CD4-positive, CD25-positive, alpha-beta regulatory T cell (primary cell): ENCODE measurements at places on chromosomes 5 and 9. TPM values are rescaled to one million over a fixed set of nuclear protein-coding genes. Genes with fewer than 3 reads are reported as not detected.

The PPIP5K2 gene
- total RNA-seq: 47.5 TPM

The SPATA31A3 gene
- total RNA-seq: not detected

The MEGF10 gene
- not detected for total RNA-seq

The RAI14 gene
- total RNA-seq: 0.12 TPM

The SURF2 gene
- 24.3 TPM for total RNA-seq

The GALT gene
- 222 TPM for total RNA-seq

The CCL28 gene
- total RNA-seq: 14.8 TPM

The GRIA1 gene
- not detected for total RNA-seq

The PGM5 gene
- not detected for total RNA-seq

The BRINP1 gene
- total RNA-seq: not detected

GRCh38 chr5:39816866-39817265, 392.1 kb upstream of the DAB2 start:
- H3K36me3 ChIP-seq: no peaks in the 10 kb centered on the region
- H3K4me3 ChIP-seq: no peak overlapping the region
- no peak overlapping the region for H3K27ac ChIP-seq
- H3K4me1 ChIP-seq: no peaks in the 10 kb centered on the region
- peaks cover 7% of the 10 kb centered on the region for H3K27me3 ChIP-seq
- DNase-seq: no peak

DNA sequence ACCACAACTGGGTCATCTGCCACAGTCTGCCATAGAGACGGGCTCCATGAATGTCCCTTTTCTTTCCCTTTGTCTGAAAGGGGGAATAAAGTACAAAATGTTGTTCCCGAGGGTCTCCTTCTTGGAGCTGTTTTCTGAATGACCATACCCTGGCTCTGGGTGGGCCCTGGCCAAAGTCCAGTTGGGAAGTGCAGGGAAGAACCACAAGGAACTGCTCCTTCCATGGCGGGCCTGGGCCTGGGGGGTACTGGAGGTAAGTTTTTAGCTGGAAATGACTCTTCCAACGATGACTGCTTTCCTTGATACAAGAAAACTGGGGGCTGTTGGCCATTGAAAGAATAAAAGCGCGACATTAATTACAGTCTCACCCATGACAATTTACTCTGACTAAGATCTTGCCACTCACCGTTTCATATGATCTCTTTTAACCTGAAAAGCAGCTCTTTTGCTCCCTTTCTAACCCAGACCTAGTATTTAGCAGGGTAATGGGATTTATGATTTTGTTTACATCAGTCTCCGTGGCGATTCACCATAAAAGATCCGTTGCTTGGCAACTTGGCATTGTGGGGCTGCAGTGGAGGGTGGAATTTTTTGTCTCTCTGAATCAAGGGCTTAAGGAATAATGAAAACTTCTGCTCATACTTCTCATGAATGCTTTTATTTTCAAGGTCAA, 89.2 kb upstream of the PTCH1 start:
- no peaks in the 10 kb centered on the region for H3K36me3 ChIP-seq
- H3K4me3 ChIP-seq: no peak overlapping the region
- no peaks in the 10 kb centered on the region for H3K27me3 ChIP-seq
- no peak for DNase-seq
- H3K27ac ChIP-seq: no peak overlapping the region

DNA sequence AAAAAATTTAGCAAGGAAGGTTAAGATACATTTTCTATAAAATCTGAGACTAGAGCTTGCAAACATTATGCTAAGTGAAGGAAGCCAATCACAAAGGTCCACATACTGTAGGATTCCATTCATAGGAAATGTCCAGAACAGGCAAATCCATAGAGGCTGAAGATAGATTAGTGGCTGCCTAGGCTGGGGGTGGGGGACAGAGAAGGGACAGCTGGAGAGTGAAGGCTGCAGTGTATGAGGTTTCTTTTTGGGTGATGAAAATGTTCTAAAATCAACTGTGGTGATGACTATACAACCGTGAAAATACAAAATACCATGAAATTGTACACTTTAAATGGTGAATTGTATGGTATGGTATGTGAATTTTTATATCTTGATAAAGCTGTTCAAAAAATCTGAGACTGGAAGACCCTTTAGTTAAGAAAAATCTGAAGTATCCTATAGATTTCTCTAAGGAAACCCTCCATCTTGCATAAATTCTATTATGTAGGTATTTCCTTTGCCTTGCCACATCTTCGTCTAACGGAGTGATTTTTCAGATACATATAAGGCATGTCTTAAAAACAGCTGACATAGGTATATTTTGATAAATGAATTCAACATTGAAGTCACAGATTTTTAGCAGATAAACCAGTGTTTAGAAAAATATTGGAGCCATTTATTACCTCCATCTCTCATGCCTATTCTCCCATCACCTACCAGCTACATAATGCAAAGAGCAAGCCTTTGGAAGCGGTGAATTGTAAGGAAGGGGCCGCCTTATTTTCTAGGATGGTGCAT, 121.1 kb downstream of the LMNB1 start:
- no peaks in the 10 kb centered on the region for H3K27me3 ChIP-seq
- no peak overlapping the region for H3K27ac ChIP-seq
- H3K4me3 ChIP-seq: no peak overlapping the region
- no peak for DNase-seq

DNA sequence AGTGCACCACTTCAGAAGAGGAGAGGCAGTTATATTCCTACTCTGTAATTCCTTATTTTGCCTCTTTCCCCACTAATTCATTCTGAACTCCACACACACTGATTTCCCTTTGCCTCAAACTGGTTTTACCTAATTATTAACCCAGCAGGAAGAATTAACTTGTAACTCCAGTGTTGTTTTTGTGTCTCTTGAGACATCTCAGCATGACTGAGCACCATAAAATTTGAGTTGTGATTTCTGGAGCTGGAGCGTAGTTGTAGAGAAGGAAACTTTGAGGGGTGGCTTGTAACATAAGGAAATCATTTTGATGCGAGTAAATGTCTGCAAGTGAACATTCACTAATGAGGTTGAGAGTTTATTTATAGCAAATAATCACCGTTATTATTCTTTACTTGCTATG, 265.2 kb downstream of the TMEM38B start:
- H3K4me3 ChIP-seq: no peak overlapping the region
- H3K36me3 ChIP-seq: no peaks in the 10 kb centered on the region
- no peaks in the 10 kb centered on the region for H3K27me3 ChIP-seq
- no peak for DNase-seq
- H3K27ac ChIP-seq: no peak overlapping the region

- H3K36me3 ChIP-seq: peaks cover 4% of the 10 kb centered on the region
- H3K27ac ChIP-seq: no peak overlapping the region
- H3K4me3 ChIP-seq: no peak overlapping the region
- H3K27me3 ChIP-seq: no peaks in the 10 kb centered on the region
- peaks cover 23% of the 10 kb centered on the region for H3K4me1 ChIP-seq
- DNase-seq: no peak
These were observed 1.3 kb upstream of the LPCAT1 start for GRCh38 chr5:1524799-1525623.

GRCh38 chr9:110029956-110030480, 177.9 kb downstream of the C9orf152 start:
- H3K4me3 ChIP-seq: peak overlapping the region; percentile 23
- H3K27ac ChIP-seq: no peak overlapping the region
- H3K27me3 ChIP-seq: no peaks in the 10 kb centered on the region
- no peaks in the 10 kb centered on the region for H3K36me3 ChIP-seq
- H3K4me1 ChIP-seq: peaks cover 18% of the 10 kb centered on the region
- DNase-seq: no peak

- H3K27me3 ChIP-seq: peaks cover 2% of the 10 kb centered on the region
- no peaks in the 10 kb centered on the region for H3K4me1 ChIP-seq
- no peak overlapping the region for H3K4me3 ChIP-seq
- no peak overlapping the region for H3K27ac ChIP-seq
These were observed 84.0 kb downstream of the RAB3C start for GRCh38 chr5:58666598-58667581.

- H3K27ac ChIP-seq: no peak overlapping the region
- no peaks in the 10 kb centered on the region for H3K4me1 ChIP-seq
- H3K4me3 ChIP-seq: no peak overlapping the region
- no peak for DNase-seq
- no peaks in the 10 kb centered on the region for H3K36me3 ChIP-seq
These were observed 159.8 kb upstream of the HMHB1 start for GRCh38 chr5:143652108-143652700.

DNA sequence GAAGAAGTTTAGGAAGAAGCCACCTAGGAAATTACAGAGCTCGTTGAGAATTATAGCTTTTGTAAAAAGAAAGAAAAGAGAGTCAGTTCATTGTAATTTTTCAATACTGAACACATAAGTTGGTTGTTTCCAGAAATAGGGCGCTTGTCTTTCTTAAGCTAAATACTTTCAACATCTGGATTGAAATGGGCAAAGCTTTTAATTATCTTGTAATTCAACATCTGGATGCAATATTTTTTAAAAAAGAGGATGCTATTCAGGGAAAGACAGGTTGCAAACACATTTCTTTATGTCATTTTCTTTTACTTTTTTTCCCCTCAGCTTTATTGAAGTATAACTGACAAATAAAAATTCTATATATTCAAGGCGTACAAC, 100.7 kb upstream of the TRPC7 start:
- no peak overlapping the region for H3K4me3 ChIP-seq
- no peaks in the 10 kb centered on the region for H3K4me1 ChIP-seq
- no peaks in the 10 kb centered on the region for H3K36me3 ChIP-seq
- H3K27me3 ChIP-seq: no peaks in the 10 kb centered on the region
- no peak for DNase-seq

GRCh38 chr5:146026307-146027010, 78.9 kb downstream of the PLAC8L1 start:
- no peak overlapping the region for H3K4me3 ChIP-seq
- no peaks in the 10 kb centered on the region for H3K4me1 ChIP-seq
- peaks cover 2% of the 10 kb centered on the region for H3K27me3 ChIP-seq
- H3K36me3 ChIP-seq: no peaks in the 10 kb centered on the region

- peak overlapping the region; percentile 99 for H3K4me3 ChIP-seq
- peaks cover 53% of the 10 kb centered on the region for H3K4me1 ChIP-seq
- H3K27ac ChIP-seq: peak overlapping the region; percentile 98
- H3K27me3 ChIP-seq: no peaks in the 10 kb centered on the region
- peaks cover 25% of the 10 kb centered on the region for H3K36me3 ChIP-seq
- DNase-seq: no peak
These were observed 969 bp downstream of the CLK4 start for GRCh38 chr5:178625679-178626483.

- peaks cover 47% of the 10 kb centered on the region for H3K36me3 ChIP-seq
- peaks cover 7% of the 10 kb centered on the region for H3K4me1 ChIP-seq
- H3K27ac ChIP-seq: peak overlapping the region; percentile 34
- no peak overlapping the region for H3K4me3 ChIP-seq
- H3K27me3 ChIP-seq: no peaks in the 10 kb centered on the region
These were observed 8.9 kb downstream of the SRP19 start for GRCh38 chr5:112869948-112870347.

GRCh38 chr9:128946571-128947276, 679 bp downstream of the DOLK start:
- peaks cover 6% of the 10 kb centered on the region for H3K36me3 ChIP-seq
- H3K27ac ChIP-seq: peak overlapping the region; percentile 91
- DNase-seq: no peak
- H3K27me3 ChIP-seq: no peaks in the 10 kb centered on the region

DNA sequence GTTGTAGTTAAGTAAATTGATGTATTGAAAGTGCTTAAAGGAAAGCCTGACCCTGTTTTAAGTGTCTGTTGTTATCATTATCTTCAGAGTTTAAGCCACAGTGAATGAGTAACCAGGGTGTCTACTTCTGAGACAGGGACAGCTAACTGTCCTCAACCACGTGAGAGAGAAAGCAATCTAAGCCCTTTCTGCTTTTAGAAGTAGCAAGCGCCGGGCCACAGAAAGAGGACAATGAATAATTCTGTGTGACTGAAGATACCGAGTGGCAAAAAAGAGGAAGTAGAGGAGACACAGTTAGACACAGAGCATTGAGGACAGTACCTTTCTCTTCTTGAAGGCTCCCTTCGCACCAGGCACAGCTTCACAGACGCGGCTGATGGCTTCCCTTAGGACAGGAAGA, 86.3 kb downstream of the S1PR3 start:
- no peaks in the 10 kb centered on the region for H3K4me1 ChIP-seq
- DNase-seq: no peak
- H3K27ac ChIP-seq: no peak overlapping the region
- peaks cover 2% of the 10 kb centered on the region for H3K27me3 ChIP-seq
- H3K36me3 ChIP-seq: no peaks in the 10 kb centered on the region

GRCh38 chr9:112011051-112011620, 114.5 kb downstream of the UGCG start:
- H3K4me3 ChIP-seq: no peak overlapping the region
- peaks cover 5% of the 10 kb centered on the region for H3K4me1 ChIP-seq
- no peaks in the 10 kb centered on the region for H3K36me3 ChIP-seq
- H3K27me3 ChIP-seq: no peaks in the 10 kb centered on the region

- H3K4me3 ChIP-seq: no peak overlapping the region
- no peaks in the 10 kb centered on the region for H3K36me3 ChIP-seq
- peaks cover 2% of the 10 kb centered on the region for H3K27me3 ChIP-seq
- no peaks in the 10 kb centered on the region for H3K4me1 ChIP-seq
- no peak for DNase-seq
These were observed 35.0 kb downstream of the ADAMTS6 start for GRCh38 chr5:65446682-65447081.

GRCh38 chr9:96621618-96622017, 2.0 kb upstream of the CDC14B start:
- H3K36me3 ChIP-seq: no peaks in the 10 kb centered on the region
- H3K27me3 ChIP-seq: peaks cover 16% of the 10 kb centered on the region
- H3K27ac ChIP-seq: no peak overlapping the region
- DNase-seq: no peak
- H3K4me1 ChIP-seq: peaks cover 9% of the 10 kb centered on the region
- H3K4me3 ChIP-seq: no peak overlapping the region

DNA sequence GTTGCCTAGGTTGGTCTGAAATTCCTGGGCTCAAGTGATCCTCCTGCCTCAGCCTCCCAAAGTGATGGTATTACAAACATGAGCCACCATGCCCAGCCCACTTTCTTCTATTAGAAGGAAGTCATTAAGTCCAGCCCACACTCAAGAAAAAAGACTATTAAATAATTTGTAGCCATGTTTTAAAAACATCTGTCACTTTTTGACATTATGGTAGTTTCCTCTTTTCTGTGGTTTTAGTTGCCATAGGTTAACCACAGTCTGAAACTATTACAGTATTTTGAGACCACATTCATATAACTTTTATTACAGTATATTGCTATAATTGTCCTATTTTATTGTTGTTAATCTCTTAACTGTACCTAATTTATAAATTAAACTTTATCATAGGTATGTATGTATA, 31.9 kb upstream of the C5orf24 start:
- peaks cover 4% of the 10 kb centered on the region for H3K4me1 ChIP-seq
- peak; percentile 4 for DNase-seq
- no peak overlapping the region for H3K4me3 ChIP-seq
- H3K27ac ChIP-seq: no peak overlapping the region

- H3K4me1 ChIP-seq: no peaks in the 10 kb centered on the region
- no peak for DNase-seq
- H3K27ac ChIP-seq: no peak overlapping the region
- no peaks in the 10 kb centered on the region for H3K36me3 ChIP-seq
These were observed 321.4 kb downstream of the NPR3 start for GRCh38 chr5:33032271-33033070.

- no peaks in the 10 kb centered on the region for H3K36me3 ChIP-seq
- no peaks in the 10 kb centered on the region for H3K27me3 ChIP-seq
These were observed 31.0 kb upstream of the RPS23 start for GRCh38 chr5:82309091-82309531.
